Ovary (tissue), 10 donors: ENCODE measurements at places on chromosomes 11 and 22. TPM values are rescaled to one million over a fixed set of nuclear protein-coding genes. Genes with fewer than 3 reads are reported as not detected.
A peak's percentile ranks its signal among the peaks of the same experiment; 100 is the strongest.

Gene MMP11
- polyA plus RNA-seq, result 11.4 TPM

Gene NXPE1
- not detected for polyA plus RNA-seq

Gene TEX12
- 0.62 TPM for polyA plus RNA-seq

Gene TENM4
- polyA plus RNA-seq, result 11.0 TPM

Gene TRPC6
- polyA plus RNA-seq, result 3.2 TPM

Gene DNAJB7
- polyA plus RNA-seq, result not detected

Gene GGTLC3
- not detected for polyA plus RNA-seq

Gene ACRV1
- polyA plus RNA-seq, result not detected

- no peak overlapping the region for H3K4me3 ChIP-seq
- no peaks in the 10 kb centered on the region for H3K4me1 ChIP-seq
- no peaks in the 10 kb centered on the region for H3K27me3 ChIP-seq
Observed at GRCh38 chr11:120798854-120799253, 225.0 kb upstream of the TBCEL start.

GRCh38 chr11:44140805-44141204 lies 45.3 kb downstream of the EXT2 start:
- no peaks in the 10 kb centered on the region for H3K27me3 ChIP-seq
- H3K4me1 ChIP-seq, result no peaks in the 10 kb centered on the region
- no peak for DNase-seq
- H3K4me3 ChIP-seq, result no peak overlapping the region
- H3K36me3 ChIP-seq, result no peaks in the 10 kb centered on the region

GRCh38 chr22:25091458-25091857 lies 108.2 kb upstream of the CRYBB3 start:
- H3K4me3 ChIP-seq, result no peak overlapping the region
- H3K27me3 ChIP-seq, result no peaks in the 10 kb centered on the region
- peaks cover 7% of the 10 kb centered on the region for H3K4me1 ChIP-seq
- H3K27ac ChIP-seq, result no peak overlapping the region
- DNase-seq, result no peak

- peaks cover 2% of the 10 kb centered on the region for H3K4me1 ChIP-seq
- H3K4me3 ChIP-seq, result no peak overlapping the region
- no peaks in the 10 kb centered on the region for H3K27me3 ChIP-seq
- no peak overlapping the region for H3K27ac ChIP-seq
- H3K36me3 ChIP-seq, result no peaks in the 10 kb centered on the region
Observed at GRCh38 chr11:57200917-57201316, 19.2 kb downstream of the LRRC55 start.

DNA sequence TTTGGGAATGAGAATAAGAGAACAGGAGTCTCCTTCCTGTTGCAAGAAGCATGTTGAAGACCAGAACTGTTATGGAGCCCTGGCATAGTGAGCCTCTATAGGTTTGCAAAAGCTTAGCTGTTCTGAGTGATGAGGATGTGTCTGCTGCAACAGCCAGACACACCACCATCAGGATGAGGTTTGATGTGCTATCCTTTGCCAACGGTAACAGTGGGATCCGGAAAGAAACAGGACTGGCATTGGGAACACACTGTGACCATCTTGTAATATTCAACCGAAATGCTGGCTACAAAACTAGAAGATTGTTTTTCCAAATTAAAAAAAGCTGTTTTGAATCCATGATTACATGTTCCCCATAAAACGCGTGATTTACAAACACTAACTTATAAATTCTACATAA lies 117.0 kb downstream of the ME3 start:
- no peaks in the 10 kb centered on the region for H3K36me3 ChIP-seq
- H3K4me3 ChIP-seq, result no peak overlapping the region
- H3K27ac ChIP-seq, result no peak overlapping the region
- no peaks in the 10 kb centered on the region for H3K27me3 ChIP-seq
- no peak for DNase-seq
- H3K4me1 ChIP-seq, result peaks cover 23% of the 10 kb centered on the region

DNA sequence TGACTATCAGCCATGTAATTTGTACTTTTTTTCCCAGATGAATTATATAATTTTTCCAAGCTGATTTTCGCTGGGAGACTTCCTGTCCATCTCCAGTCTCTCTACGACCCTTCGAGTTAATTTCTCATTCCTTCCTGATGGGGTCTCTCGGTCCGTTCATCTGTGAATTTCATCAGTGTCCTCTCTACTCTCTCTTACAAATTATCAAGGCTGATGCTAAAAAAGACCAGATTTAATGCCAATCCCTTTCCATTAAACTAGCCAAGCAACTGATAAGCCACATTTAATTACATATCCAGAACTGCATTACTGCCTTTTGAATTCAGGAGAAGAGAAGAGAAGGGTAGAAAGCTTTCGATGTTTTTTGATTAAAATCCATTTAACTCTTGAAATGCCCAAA lies 25.8 kb downstream of the VSIG10L2 start:
- no peak for DNase-seq
- no peaks in the 10 kb centered on the region for H3K27me3 ChIP-seq
- no peak overlapping the region for H3K4me3 ChIP-seq
- no peaks in the 10 kb centered on the region for H3K4me1 ChIP-seq
- H3K27ac ChIP-seq, result no peak overlapping the region

DNA sequence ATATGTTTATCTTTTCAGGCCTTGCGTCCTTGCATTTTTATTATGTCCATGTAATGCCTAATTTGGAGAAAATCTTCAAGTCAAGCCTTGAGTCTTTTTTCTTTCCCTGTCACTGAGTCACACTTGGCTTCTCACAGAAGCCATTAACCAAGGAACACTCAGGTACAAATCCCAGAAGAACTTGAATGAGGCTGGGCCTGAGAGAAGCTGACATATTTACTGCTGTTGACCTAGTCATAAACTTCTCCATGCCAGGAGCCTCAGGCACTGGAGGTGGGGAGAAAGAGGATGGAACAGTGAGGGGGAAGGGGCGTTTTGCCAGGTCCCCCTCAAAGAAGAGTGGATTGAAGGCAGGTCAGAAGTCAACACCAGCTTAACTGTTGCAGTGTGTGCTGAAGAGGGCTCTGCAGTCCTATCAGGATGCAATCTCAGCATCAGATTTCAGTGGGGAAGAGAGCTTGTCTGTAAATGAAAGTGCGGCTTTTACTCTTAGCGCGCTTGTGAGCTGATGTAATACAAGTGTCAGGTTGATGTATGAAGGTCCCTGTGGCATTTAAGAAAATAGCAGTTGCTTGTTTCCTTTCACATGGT lies 526.0 kb downstream of the ETS1 start:
- no peak overlapping the region for H3K4me3 ChIP-seq
- no peaks in the 10 kb centered on the region for H3K27me3 ChIP-seq
- H3K4me1 ChIP-seq, result no peaks in the 10 kb centered on the region
- H3K36me3 ChIP-seq, result no peaks in the 10 kb centered on the region
- no peak for DNase-seq
- no peak overlapping the region for H3K27ac ChIP-seq

DNA sequence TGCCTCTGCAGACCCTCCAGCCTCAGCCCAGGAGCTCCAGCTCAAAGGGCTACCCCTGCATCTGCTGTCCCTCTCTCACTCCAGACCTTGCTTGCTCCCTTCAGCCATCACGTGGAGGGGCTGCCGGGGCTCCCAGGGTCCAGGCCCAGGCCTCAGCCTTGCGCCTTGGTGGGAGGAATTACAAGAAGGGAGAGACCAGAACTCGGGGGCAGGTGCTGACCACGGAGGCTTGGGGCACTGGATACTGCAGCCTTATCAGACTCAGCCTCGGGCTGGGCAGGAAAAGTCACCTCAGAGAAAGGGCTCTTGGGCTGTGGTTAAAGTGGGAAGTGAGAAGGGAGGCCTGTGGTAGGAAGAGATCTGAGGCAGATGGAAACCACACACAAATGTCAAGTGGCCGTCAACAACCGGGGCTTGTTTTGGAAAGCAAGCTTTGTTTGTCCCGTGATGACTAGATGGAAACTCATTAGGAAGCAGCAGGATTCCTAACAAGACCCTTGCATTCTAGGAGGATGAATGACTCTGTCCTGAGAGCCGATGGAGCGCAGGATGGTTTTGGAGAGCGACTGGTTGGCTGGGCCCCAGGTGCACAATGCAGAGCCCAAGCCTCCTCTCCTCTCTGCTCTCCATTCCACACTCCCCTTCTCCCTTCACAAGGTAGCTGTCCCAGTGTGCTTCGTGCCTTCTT lies 1321.7 kb downstream of the TBC1D22A start:
- H3K36me3 ChIP-seq, result no peaks in the 10 kb centered on the region
- no peak overlapping the region for H3K27ac ChIP-seq
- no peaks in the 10 kb centered on the region for H3K27me3 ChIP-seq
- H3K4me1 ChIP-seq, result peaks cover under 1% of the 10 kb centered on the region
- H3K4me3 ChIP-seq, result no peak overlapping the region
- DNase-seq, result no peak

DNA sequence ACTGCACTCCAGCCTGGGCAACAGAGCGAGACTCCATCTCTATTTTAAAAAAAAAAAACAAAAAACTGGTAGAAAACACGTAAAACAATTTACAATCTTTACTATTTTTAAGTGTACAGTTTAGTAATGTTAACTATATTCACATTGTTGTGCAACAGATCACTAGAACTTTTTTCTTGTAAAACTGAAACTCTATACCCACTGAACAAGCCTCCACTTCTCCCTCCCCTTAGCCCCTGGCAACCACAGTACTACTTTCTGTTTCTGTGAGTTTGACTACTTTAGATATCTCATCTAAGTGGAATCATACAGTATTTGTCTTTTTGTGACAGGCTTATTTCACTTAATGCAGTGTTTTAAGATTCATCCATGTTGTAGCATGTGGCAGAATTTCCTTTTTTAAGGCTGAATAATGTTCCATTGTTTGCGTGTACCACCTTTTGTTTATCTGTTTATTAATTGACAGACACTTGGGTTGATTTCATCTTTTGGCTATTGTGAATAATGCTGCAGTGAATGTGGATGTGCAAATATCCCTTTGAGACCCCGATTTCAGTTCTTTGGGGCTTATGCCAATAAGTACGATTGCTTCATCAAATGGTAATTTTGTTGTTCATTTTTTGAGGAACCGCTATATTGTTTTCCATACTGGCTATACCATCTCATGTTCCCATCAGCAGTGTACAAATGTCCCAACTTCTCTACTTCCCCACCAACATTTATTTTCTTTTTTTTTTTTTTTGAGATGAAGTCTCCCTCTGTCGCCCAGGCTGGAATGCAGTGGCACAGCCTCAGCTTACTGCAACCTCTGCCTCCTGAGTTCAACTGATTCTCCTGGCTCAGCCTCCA lies 11.0 kb downstream of the DDB2 start:
- no peaks in the 10 kb centered on the region for H3K27me3 ChIP-seq
- H3K27ac ChIP-seq, result no peak overlapping the region
- H3K4me3 ChIP-seq, result no peak overlapping the region
- no peak for DNase-seq
- no peaks in the 10 kb centered on the region for H3K4me1 ChIP-seq
- no peaks in the 10 kb centered on the region for H3K36me3 ChIP-seq

DNA sequence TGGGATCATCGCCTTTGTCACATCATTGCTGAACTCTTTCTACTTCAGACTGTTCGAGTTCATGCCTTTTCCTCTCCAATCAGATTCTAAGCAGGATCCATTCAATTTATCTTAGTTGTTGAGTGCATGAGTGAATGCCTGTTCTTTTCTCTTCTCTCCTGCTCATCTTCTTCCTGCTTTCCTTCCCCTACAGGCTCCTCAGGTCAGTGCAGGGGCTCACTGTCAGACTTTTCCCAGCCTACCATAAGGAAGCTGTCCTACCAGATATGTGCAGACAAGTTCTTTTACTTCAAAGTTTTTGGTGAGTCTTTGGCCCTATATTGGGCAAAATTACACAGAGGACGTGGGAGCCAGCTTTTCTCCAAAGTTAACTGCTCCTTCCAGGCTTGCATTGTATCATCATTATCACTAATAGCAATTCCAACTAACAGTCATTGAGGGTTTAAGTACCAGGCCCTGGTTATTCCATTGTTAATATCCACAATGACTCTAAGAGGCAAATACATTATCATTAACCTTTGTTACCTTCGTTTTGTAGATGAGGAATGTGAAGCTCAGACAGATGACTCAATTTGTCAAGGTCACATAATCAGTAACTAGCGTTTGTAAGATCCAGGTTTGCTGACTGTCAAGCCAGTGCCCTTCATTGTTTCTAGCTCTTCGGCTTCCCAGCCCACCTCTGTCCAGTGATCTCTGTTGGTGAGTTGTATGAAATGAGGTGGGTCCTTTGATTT lies 30.4 kb downstream of the OR6Q1 start:
- no peak overlapping the region for H3K27ac ChIP-seq
- no peaks in the 10 kb centered on the region for H3K36me3 ChIP-seq
- no peak overlapping the region for H3K4me3 ChIP-seq
- no peak for DNase-seq

GRCh38 chr22:21593406-21594232 lies 26.1 kb downstream of the UBE2L3 start:
- peaks cover 19% of the 10 kb centered on the region for H3K4me1 ChIP-seq
- no peaks in the 10 kb centered on the region for H3K36me3 ChIP-seq
- H3K4me3 ChIP-seq, result no peak overlapping the region
- DNase-seq, result no peak

DNA sequence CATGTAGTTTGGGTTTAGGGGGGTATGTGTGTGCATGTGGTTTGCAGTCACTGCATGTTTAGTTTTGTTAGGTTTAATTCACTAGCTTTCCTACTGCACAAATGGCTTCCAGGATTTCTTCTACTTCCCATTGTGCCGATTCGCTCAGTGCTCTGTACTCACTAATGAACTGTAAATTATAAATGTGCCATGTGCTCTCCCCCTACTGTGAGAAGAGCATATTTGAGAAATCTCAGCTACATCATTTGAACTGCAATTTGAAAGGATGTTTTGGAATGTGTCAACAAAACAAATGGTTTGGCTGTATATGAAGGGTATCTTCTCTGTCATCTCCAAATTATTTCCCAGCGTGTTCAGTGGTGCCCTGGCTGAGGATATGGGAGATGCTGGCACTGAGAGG lies 28.1 kb downstream of the CYB5R2 start:
- H3K27ac ChIP-seq, result no peak overlapping the region
- no peaks in the 10 kb centered on the region for H3K4me1 ChIP-seq
- no peak for DNase-seq
- H3K4me3 ChIP-seq, result no peak overlapping the region
- no peaks in the 10 kb centered on the region for H3K27me3 ChIP-seq
- no peaks in the 10 kb centered on the region for H3K36me3 ChIP-seq

- H3K4me3 ChIP-seq, result no peak overlapping the region
- DNase-seq, result peak; percentile 81
- H3K4me1 ChIP-seq, result peaks cover 11% of the 10 kb centered on the region
Observed at GRCh38 chr11:63837027-63837688, 1.8 kb upstream of the MARK2 start.

DNA sequence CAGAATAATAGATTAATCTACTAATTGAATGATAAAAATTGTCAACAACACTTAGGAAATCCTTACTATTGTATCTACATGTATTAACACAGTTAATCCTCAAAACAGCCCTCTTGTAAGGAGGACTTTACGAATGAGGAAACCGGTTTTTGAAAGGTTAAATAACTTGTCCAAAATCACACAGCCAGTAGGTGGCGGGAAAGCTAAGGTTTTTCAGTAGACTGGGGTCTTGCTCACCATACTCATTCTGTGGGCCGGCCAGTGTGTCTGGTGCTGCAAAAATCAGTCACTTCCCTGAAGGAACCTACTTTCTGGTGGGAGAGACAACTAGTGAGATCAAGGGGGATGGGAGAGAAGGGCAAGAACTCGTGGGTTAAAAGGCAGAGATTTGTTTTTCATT lies 3.8 kb downstream of the DCPS start:
- peaks cover 8% of the 10 kb centered on the region for H3K4me1 ChIP-seq
- H3K27ac ChIP-seq, result no peak overlapping the region
- H3K27me3 ChIP-seq, result no peaks in the 10 kb centered on the region
- no peak overlapping the region for H3K4me3 ChIP-seq
- H3K36me3 ChIP-seq, result no peaks in the 10 kb centered on the region
